ENCODE measurements at places on chromosomes 1 and 21.

- DNase-seq: no peak
Observed at GRCh38 chr1:10673109-10673711, 123.2 kb downstream of the CASZ1 start.

DNA sequence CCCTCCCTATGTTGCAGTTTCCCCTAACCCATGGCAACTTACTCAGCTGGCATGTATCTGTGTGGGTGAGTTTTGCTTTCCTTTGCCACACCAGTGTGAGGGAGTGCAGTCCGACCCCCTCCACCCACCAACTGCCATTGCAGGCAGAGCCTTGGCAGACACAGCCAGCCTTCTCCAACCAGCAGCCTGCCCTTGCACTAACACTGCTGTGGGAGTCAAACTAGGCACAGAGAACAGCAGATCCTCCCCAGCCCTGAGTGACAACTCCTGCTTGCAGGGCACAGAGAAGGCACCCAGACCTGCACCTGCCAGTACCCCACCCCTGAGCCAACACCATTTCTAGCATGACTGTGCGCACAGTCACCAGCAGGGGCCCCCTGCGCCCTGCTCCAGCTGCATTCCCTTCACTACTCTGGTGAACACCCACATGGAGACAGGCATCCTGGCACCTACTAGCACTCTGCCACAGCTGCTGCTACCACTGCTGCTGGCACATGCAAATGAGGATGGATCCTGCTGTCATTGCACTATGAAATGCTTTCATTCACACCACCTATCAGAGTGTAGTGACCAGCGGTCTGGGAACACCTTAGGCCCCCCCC lies 98.4 kb downstream of the MAGI3 start:
- no peak for DNase-seq

DNA sequence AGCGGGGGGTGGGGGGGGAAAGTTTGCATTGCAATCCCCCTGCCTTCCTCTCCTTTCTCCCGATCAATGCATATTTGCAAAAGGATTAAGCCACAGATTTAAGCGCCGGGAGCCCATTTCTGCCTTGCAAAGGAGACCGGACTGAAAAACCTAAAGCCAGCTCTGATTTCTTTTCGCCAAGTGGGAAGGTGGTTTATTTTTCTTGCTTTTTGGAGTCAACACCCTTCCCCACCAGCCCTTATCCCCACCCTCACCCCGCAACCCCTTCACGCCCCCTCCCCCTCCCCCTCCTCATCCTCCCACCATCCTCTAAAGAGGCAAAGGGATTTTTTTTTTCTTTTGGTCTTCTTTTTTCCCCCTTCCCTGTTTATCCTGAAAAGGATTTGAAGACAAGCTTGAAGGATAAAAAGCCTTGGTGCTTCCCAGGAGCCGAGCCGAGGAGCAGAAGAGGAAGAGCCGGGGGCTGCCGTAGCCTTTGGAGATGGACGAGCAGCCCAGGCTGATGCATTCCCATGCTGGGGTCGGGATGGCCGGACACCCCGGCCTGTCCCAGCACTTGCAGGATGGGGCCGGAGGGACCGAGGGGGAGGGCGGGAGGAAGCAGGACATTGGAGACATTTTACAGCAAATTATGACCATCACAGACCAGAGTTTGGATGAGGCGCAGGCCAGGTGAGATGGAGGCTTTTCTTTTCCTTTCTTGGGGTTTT lies 513 bp downstream of the PBX1 start:
- DNase-seq: peak; percentile 22

DNA sequence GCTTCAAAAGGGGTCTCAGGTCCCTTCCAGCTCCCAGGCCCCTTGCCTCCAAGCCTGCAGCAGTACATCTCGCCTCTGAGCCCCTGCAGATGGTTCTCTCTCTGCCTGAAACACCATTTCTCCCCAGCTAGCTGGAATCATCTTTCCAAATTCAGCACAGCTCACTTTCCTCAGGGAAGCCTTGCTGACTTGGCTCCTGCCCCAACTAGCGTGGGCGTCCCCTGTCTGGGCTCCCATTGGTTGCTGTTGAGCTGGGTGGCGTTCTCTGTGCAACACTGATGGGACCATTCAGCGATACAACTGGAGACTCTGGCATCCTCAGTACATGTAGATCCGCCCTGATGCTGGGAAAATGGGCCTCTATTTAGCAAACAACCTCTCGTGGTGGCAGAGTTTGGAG lies 141.3 kb upstream of the IGSF21 start:
- peak; percentile 45 for DNase-seq

DNA sequence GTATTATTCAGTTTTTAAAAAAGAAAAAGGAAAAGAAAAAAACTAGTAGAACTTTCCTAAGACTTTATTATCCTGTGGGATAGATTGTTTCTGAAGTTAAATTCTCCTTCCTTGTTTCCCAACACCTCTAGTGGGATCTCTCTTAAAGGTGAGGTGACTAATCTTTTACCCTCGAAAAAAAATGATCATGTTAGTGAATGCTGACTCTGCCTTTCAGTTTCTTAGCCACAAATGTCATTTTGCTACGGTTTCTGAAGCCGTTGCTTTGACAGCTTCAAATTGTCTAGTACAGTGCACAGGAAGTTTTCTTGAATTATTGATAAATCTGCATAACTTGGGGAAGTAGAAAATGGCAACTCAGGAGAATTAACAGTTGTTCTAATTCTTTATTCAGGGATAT lies 13.0 kb upstream of the NEK7 start:
- no peak for DNase-seq

DNA sequence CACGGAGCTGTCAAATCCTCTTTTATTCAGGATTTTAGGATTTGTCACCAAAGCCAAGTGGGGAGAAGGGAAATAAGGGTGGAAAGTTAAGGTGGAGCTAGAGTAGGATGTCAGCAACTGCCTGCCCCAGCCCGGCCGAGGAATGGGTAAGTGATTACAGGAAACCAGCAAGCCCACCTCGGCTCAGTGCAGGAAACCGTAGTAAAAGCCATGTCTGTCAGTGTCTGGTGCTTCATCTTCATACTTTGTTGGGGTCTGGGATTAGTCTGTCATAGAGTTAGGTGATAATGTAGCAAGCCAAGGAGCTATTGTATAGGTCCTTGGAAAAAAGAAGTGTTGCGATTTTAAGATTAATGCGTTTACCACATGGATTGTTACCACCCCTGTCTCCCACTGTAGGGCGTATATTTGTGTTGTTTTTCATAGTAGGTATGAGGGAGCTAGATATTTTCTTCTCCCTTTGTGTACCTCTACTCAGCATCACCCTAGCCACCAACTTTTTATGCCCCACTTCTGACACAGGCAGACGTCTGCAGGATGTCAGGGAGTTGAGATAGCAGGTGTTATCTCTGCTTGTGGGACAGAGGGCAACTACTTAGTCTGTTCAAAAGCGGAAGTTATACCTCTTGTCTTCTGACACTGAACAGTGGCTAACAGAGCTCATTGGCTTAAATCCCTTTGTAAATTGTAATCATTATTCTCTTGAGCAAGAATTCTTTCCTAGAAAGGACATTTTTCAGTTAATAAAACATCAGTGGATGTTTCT lies 253.7 kb downstream of the HHAT start:
- no peak for DNase-seq

DNA sequence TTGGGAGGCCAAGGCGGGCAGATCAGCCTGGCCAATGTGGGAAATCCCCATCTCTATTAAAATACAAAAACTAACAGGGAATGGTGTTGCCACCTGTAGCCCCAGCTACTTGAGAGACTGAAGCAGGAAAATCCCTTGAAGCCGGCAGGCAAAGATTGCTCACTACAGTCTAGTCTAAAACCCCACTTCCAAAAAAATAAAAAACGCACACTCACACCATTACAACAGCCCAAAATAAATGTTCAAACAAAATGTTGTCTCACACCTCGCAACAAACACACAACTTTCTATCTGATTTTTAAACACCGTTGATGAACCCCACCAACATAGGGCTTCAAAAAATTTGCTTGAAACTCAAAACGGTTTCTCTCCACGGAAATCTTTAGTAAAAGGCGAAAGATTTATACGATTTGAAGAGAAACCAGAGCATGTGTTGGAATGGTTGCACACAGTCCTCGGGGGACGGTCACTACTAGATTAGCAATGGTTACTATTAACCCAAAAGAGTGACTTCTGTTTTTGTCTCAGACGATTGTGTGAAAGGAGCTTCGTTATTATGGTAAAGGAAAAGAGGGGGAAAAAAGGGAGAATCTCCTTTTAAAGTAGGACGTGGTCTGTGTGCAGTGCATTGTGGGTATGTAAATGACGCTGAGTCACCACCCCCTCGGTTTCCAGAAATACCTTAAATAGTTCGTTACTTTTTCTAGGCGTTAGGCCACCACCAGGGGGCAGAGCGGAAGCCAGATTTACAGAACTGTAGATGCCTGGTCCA lies at the start of gene RNU5D-1:
Gene RNU5D-1, minus strand, starts transcription at position 430 of the 772 bp plus-strand sequence.
- peak; percentile 26 for DNase-seq

DNA sequence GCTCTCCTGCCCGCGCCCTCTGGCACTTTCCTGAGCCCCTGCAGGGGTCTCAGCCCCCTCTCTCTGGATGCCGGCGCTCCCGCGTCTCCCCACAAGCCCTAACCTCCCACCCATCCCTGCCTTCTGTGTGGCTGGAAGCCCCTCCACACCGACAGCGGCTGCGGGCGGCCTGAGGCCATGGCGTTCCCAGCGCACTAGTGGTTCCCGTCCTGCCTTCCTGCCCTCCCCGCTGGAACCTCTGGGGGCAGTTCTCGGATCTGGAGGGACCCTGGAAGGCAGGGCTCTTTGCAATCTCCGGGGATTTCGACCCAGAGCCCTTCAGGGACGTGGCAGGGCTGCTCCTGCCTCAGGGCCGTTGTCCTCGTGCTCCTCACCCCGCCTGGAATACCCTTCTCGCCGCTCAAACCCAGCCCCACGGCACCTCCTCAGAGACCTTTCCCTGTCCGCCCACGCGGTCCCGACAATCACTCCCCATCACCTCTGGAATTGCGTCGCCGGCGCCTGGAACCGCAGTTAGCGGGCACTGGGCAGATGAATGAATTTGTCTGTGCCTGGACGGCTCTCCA lies 493 bp upstream of the ESPN start:
- no peak for DNase-seq

Measured in anterior cingulate cortex (tissue), 58 donors.